Stimulated activated CD4-positive, alpha-beta T cell treated with anti-CD3 and anti-CD28 coated beads, Interleukin-15, amount 100 ng/mL, for 1 hour (primary cell): ENCODE measurements at places on chromosomes 12 and 14.

GRCh38 chr14:78508023-78508422, 337.9 kb downstream of the NRXN3 start:
- DNase-seq: no peak

- no peak for DNase-seq
These were observed 28.3 kb downstream of the STON2 start for GRCh38 chr14:81371802-81372201.

- DNase-seq: no peak
These were observed 572.8 kb upstream of the STXBP6 start for GRCh38 chr14:25622763-25623162.

DNA sequence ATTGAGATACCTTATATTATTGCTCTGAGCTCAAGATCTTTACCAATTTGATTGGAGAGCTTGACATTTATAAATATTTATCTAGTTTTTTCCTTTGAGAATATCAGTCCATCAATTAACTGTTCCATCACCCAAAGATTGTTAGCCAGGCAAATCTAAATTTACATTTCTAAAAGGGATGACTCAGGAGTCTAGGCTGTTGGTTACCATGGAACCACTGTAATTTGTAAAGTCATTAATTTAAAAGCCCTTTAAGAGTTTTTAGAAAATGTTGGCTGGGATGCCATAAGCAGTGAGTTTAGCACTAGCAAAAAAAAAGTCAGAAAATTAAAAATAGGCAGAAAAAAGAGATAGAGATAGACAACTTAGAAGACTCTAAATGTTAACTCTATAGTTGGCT, 19.5 kb upstream of the SERPINA1 start:
- DNase-seq: no peak

DNA sequence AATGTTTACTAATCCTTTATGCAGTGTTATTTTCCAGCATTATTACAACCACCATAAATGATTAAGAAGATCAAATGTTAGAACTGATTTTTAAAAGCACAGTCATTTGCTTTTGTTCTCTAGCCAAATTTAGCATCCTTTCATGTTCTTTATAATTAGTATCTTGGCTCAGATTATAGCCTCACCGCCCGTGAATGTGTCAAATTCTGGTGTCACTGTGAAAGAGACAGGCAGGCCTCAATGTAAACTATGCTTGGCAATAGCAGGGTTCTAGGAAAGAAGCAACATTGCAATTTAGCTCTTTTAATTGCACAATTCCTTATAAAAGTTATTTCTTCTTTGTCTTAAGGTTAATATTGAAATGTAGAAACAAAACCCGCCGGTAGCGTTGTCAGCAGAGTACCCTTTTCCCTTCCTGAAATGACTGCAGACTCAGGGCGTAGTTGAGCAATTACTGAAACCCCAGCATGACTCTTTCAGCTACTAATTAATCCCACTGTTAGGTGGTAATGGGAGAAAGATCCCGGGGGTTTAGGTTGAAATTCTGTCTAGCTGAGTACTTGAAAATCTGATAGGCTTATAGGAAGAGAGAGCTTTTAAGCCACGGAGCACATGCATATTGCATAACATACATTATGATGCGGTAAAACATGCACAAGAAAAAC, 1600.5 kb upstream of the SEL1L start:
- no peak for DNase-seq

GRCh38 chr14:104216457-104216856, 78.1 kb downstream of the KIF26A start:
- no peak for DNase-seq

GRCh38 chr14:23079716-23080115, 15.2 kb downstream of the ACIN1 start:
- no peak for DNase-seq

GRCh38 chr14:53569446-53569845, 387.2 kb downstream of the BMP4 start:
- no peak for DNase-seq

DNA sequence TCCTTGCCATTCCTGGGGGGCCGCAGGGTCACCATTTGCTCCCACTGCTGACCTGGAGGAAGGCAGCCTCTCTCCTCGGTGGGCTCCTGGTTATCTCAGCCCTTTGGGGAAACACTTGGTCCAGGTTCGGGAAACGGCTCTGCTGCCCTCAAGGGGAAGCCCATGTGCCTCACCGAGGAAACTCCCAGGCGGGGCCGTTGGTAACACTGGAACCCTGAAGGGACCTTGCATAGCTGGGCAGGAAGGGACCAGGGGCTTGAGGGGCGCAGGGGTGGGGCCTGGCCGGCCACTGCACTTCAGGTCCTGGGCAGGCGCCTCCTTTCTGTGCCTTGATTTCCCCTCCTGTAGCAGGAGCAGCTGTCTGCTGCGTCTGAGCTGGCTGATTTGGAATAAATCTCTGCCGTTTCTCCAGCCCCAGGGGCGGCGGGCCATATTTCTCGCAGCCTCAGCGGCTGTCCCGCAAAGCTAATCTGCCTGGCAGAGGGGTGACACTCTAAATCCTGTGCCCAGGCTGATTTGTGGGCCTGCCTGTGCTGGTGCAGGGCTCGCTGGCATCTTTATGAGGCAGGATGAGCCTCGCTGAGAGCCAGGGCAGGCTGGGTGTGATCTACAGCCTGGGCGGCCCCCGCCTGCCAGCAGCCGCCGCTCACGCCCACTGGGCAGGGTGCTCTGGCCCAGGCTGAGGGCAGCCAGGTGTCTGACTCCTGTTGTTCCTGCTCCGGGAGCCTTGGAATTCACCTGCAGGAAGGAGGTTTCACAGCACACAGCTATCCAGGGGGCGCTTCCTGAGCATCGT, 49.7 kb downstream of the KIF26A start:
- no peak for DNase-seq

- no peak for DNase-seq
These were observed at the start of gene SOCS2 for GRCh38 chr12:93571925-93572711. Gene SOCS2, plus strand, starts transcription at chr12:93572675. Its CDS starts 223 bp downstream, at chr12:93572898.

DNA sequence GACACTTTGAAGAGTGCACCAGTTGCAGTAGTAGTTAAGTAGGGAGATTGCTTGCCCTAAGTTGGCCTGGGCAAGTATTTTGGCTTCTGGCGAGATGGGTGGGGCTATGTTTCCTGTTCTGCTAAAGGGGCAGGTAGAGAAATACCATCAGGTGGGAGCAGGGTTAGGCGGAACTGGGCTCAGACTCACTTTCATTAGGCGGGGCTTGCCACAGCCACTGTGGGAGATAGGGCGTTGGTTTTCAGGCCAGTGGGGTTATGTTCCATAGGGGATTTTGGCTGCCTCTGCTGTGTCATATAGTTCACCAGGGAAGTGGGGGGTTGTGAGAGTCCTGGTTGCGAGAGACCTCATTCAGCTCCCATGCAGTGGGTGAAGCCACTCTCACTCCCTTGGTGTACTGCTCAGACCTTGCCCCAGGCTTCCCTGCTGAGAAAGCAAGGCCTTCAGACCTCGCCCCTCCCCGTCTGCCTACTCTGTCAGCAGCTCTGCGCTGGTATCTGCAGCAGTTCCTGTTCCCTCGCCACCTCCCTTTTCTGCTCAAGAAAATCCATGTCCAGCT, 43.3 kb downstream of the AEBP2 start:
- peak; percentile 3 for DNase-seq

DNA sequence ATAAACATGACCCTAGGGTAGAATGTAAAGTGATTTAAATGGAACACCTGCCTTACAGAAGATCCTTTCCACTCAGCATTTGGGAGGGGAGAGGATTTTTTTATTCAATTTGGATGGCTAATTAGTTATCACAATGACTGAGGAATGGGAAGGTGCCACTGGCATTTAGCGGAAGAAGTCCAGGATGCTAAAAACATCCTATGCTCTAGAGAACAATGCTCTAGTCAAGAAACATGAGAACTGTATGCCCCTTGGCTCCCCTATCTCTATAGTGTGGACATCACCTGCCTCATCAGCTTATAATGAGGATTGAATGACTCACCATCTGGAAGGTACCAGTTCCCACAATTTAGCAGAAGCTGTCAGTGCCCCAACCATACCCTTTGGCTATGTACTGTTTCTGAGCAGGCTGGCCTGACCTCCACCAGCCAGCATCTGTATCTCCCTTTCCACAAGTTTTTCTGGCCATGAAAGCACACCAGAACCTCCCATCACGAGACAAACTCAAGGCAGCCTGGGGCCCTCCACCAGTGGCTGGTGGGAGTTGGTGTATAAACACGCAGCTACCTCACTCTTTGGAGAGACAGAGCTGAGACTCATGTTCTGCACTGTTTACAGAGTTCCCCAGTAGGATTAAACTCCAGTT, 109.7 kb upstream of the VASH1 start:
- DNase-seq: no peak

DNA sequence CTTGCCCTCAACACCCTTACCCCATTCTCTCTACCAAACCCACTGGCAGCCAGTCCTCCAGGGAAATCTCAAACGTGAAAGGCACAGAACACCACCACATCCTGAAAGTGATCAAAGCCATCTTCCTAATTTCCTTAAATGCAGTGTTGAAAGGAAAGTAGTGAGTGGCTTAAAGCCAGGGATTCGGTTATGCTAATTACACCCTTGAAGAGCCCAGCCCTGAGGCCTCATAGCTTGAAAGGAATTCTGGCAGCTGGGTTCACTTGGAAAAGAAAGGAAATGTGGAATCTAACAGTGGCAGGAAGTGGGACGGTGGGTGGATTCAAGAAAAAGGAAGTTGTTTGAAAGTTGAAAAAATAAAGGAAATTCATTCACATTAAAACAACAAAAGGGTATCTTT, 73.0 kb upstream of the FICD start:
- DNase-seq: no peak
